Stimulated activated CD8-positive, alpha-beta memory T cell treated with anti-CD3 and anti-CD28 coated beads, Interleukin-15, amount 100 ng/mL, for 4 hours (primary cell): ENCODE measurements at places on chromosomes 11 and 22.

GRCh38 chr11:46302866-46303265, 25.4 kb downstream of the CREB3L1 start:
- no peak for DNase-seq

GRCh38 chr11:15309296-15309695, 194.6 kb downstream of the INSC start:
- no peak for DNase-seq

DNA sequence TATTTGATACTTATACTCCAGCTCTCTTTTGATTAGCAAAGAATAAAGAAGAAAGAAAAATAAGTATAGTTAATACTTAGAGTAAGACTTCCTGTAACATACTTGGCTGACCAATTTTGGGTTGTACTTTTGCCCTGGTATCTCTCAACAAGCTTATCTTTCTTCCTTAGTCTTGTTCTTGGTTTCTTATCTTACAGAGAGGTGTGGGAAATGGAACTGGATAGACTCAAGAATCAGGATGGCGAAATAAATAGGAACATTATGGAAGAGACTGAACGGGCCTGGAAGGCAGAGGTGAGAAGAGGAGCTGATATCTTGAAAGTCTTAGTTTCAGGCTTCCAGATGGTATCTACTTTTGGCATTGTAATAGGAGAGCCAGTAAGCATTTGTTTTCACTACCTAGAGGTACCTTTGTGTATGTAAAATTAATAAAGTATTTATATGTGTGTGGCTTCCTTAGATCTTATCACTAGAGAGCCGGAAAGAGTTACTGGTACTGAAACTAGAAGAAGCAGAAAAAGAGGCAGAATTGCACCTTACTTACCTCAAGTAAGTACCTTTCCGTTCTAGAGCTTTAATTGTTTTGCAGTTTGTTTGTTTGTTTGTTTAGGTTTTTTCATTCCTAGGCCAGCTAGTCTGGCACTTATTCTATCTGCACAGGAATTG, 11.3 kb upstream of the BACE1-AS start:
- DNase-seq, result no peak

GRCh38 chr22:23288301-23289129, 108.2 kb downstream of the BCR start:
- no peak for DNase-seq

- no peak for DNase-seq
These were observed 792.2 kb downstream of the METTL15 start for GRCh38 chr11:28900427-28900826.

GRCh38 chr22:37137903-37138665, 11.6 kb downstream of the IL2RB start:
- DNase-seq, result no peak

DNA sequence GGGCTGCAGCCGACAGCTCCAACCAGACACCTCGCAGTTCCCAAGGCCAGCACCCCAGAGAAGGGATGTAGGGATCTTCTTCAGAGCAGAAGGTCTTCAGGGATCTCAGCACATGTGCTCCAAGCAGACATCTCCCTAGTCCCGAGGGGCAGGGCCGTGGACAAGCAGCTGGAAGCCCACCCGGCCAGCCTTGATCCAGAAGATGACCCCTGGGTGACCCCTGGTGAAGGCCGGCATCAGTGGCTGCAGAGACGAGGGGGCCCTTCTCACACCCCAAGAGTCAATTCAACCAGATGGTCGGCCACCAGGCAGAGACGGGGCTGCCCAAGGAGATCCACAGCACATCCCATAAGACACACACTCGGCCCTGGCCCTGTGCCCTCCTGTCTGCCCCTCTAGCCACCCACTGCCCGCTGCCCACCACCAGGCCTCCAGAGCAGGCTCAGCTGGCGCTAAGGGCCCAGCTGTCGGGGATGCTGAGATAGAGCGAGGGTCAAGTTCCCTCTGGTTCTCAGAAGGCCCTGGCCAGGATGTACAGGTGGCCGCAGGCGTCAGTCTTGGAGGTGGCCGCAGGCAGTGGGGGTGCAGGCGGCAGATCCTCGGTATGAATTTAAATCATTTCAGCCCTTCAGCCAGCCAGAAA, 168.3 kb downstream of the BRD1 start:
- no peak for DNase-seq

DNA sequence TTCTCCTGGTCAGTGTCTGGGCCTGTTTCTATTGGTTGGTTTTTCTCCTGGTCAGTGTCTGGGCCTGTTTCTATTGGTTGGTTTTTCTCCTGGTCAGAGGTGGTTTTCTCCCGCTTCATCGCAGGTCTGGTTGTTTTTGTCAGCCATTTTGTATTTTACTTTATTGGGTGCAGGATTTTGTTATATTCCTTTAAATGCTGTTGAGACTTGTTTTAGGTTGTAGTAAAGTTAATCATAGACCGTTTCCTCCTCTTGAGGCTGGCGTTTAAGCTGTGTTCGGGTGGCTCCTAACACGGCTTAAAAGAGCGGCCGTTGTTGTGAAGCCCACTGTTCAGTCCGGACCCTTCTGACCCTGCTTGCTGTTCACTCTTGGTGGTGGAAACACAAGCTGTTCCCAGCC, 26.2 kb downstream of the ZBED4 start:
- DNase-seq, result no peak
